Stimulated activated CD8-positive, alpha-beta memory T cell treated with anti-CD3 and anti-CD28 coated beads, Interleukin-7, amount 100 ng/mL, for 48 hours (primary cell): ENCODE measurements at places on chromosomes 5 and 9.

DNA sequence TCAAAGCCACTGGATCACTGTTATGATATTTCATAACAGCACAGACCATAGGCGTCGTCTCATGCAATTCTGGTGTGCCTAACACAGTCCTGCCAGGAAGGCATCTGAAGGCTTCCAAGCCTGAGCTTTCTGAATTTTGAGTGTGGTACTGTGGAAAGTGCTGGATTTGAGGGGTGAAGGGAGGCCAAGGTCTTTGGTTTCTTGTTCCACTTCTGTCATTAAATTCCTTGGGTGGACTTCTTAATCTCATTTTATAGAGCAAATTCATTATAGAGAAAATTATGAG lies 441.3 kb upstream of the PIK3R1 start:
- no peak for DNase-seq

DNA sequence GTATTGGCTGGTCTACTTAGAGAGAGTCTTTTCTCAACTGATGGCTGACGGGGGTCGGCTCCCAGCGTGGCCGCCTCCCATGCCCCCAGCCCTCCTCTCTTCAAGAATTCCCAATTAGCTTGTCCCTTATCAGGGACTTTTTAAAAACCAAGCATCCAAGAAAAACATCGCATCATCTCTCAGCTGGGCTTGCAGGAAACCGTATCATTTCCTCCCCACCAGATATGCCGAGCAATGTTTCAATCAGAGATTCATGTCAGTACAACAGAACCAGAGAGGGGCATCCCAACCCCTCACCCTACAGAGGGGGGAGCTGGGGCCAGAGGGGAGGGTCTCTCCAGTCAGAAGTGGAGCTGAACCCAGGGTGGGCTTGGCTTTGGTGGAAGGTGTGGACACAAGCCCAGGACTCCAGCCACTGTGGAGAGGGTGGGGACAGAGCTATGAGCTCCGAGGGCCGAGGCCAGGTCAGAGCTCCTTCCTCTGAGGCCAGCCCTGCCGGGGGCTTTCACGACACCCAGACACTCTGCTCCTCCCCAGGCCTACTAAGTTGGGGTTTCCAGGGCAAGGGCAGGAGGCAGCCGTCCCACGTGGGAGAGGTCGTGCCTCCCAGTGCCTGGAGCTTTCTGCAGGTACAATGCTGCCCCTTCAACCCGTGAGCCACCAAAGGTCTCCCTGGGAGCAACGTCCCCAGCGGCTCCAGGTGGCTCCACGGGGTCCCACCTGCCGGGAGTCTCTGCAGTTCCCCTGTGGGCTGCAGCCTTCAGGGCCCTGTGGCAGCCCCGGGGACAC lies 39.0 kb upstream of the TMEM250 start:
- DNase-seq, result no peak

GRCh38 chr5:122439645-122440044 lies 127.6 kb downstream of the SNCAIP start:
- DNase-seq, result no peak

DNA sequence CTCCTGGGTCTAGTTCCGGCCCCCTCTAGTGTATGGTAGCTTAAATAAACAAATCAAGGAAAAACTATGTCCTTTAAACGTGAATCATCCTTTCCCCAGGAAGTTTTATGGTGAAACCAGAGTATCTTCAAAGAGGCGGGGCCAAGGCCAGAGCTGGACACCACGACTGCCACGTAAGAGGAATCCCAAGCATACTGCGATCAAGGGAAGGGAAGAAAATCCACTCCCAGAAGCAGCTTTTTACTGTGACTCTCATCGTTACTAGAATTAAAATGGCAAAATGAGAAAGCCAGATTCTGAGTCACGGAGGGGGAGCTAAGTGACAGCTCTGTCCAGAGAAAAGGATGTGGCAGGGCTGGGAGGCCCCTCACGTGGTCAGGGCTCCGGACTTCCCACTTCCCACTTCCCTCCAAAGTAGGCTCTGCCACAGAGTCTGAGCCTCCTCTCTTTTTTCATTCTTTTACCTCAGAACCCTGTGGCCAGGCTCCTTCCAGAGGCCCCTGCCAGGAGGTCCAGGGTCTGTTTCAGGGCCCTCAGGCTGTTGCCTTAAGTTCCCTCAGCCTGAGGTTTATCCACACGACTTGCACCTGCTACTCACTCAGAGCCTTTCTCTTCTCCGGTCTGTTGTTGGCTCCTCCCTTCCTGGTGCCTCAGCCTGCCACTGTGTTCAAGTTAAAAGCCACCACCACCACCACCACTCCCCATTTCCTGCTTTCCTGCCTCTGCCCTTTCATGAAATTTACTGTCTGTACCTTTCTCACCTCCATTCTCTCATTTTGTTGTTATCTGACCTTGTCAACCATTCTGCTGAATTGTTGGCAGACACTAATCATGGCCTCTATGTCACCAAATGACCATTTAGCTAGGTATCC lies 1.4 kb upstream of the GLRX start:
- no peak for DNase-seq
